Stimulated activated CD4-positive, alpha-beta T cell treated with anti-CD3 and anti-CD28 coated beads, Interleukin-4, amount 100 ng/mL, for 48 hours (primary cell): ENCODE measurements at places on chromosomes 12 and 14.

DNA sequence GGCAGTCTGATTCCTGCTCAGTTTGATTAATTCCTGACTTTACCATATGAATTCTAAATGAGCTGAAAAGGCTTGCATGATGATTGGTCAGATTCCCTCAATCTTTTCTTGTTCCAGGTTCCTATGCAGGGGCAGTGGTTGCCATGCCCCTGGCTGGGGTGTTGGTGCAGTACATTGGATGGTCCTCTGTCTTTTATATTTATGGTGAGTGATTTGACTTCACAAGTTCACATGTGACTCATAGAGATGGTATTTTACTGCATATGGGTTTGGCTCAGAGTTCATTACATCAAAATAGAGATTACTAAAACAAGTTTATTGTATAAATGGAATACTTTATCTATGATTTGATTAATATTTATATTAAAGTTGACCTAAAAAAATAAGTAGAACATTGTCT is 44.8 kb downstream of the SLC17A8 start:
- DNase-seq = no peak

DNA sequence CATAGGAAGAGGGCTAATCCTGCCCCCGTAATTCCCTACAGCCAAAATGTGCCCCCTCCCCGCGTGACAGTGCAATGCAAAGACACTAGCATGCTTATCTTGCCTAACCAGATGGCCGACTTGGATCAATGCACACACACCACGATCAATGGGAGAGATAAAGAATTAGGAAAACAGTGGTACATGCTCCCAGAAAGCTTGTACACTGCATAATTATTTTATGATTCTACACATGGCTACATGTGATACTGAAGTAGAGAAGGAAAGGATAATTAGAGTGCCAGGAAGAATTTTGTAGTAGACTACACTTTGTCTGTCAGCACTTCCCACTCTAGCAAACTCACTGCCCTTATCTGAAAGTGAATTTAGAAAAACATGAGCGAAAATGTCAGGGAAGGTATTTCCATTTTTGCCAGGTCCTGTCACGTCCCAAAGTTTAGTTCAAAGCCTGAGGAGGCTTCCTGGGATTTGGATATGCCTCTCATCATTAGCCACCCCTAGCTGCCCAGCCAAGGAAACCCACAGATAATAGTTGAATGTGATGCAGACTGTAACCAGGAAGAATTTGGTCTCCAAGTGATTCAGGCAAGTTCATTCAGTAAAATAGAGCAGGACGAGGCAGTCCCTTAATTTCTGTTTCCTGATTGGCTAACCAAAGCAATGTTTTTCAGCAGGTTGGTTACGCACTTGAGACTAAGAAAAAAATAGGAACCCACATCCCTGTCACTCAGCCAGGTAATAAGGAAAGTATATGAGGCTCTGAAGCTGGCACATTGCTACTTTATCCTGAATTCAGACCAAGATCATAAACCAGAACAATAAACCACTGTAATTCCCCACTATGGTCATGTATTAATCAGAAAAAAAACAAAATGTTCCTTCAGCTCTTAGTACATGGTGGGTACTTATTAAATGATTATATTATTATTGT is 199.6 kb upstream of the OTX2 start:
- DNase-seq = no peak

DNA sequence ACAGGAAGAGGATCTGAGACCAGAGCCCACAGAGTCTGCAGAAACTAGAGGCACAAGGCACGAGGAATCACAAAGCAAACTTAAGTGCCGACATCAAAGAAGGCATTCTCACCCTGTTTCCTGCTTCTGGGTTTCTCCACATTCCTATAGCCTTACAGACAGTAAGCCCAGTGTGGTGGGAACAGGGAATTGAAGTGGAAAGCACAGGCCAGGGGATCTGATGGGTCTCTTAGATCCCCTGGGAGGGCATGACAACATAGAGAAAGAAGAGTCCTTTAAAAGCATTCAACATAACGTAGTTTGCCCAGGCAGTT is 75.6 kb upstream of the FRMD6 start:
- no peak for DNase-seq

DNA sequence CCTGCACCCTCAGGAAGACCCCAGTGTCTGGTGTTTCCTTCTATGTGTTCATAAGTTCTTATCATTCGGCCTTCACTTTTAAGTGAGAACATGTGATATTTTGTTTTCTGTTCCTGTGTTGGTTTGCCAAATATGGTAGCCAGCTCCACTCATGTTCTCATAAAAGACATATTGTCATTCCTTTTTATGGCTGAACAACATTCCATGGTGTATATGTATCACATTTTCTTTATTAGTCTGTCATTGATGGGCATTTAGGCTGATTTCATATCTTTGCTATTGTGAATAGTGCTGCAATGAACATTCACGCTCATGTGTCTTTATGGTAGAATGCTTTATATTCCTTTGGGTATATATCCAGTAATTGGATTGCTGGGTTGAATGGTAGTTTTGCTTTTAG is 645.1 kb downstream of the SLC16A7 start:
- no peak for DNase-seq

DNA sequence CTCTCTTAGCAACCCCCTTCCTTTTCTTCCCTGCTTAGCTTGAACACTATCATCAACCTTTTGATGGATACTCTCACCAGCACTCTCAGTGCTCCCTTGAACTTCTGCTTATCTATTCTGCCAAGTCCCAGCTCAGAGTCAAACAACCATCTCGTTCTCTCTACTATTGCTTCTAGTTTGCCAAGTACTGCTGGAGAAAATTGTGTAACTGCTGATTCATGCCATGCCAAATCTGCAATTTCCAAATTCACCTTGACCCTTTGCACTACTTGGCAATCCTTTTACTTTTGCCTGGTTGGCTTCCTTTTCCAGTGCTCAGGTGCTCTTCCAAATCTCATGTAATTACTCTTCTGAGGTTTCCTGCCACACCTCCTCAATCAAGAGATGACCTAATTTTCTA is 2.8 kb upstream of the CCDC196 start:
- no peak for DNase-seq

GRCh38 chr12:109264095-109264942 is 44.8 kb downstream of the FOXN4 start:
- peak; percentile 58 for DNase-seq

DNA sequence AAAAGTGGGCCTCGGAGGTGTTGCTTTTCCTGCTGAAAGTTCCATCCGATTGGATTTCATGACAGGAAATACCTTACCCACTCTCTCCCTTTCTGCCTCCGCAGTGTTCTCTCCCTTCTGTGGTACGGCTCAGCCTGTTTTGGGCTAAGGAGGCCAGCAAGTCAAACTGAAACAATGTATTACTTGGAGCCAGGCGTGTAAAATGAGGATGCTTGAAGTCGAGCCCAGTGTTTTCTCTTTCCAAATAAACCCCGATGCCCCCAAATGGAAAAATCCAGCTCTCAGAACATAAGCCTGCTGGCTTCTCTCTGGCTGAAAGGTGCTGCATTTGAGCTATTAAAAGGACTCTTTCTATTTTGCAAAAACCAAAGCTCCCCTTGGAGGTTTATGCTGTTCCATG is 124.7 kb downstream of the ZNF664 start:
- DNase-seq = no peak

- no peak for DNase-seq
These were observed 11.1 kb upstream of the MYO1H start for GRCh38 chr12:109336593-109336992.

GRCh38 chr12:115972241-115972640 is 305.3 kb downstream of the MED13L start:
- no peak for DNase-seq

DNA sequence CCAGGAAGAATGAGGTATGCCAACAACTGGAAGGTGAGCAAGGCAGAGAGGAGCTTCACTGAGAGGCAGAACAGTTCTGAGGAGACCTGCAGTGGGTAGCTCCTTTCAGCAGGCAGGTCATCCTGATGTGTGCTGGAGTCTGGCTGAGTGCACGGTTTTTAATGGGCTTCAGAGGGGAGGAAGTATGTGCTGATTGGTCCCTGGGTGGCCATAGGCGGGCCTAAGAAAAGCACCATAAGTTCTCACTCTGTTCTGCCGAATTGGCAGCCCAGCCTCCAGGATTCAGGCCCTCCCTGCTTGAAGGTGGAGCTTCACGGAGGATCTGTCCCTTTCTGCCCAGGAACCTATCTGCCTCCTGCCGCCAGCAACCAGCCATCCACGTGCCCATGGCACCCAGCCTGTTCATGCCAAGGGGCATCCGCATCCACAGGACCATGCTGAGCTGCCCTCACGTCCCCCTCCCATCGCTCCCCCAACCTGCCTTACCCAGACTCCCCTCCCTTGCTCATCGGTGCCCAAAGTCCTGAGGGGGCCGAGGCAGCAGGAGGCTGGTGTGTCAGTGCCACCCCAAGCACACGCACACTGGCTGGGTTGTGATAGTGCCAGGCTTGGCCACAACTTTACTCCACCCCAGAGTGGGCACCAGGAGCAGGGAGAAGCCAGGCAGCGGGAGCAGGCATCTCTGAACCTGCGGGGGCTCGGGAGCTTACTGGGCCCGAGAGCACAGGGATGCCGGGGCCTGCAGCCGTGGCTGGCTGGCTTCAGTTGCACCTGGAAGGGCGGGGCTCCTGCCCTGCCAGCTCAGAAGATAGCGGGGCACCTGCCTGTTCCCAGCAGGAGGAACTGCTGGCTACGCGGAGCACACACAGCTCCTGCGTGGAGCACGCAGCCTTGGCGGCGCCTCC is 608.4 kb upstream of the FOXG1 start:
- no peak for DNase-seq

- DNase-seq = no peak
These were observed 11.5 kb upstream of the C14orf132 start for GRCh38 chr14:96027431-96028355.

DNA sequence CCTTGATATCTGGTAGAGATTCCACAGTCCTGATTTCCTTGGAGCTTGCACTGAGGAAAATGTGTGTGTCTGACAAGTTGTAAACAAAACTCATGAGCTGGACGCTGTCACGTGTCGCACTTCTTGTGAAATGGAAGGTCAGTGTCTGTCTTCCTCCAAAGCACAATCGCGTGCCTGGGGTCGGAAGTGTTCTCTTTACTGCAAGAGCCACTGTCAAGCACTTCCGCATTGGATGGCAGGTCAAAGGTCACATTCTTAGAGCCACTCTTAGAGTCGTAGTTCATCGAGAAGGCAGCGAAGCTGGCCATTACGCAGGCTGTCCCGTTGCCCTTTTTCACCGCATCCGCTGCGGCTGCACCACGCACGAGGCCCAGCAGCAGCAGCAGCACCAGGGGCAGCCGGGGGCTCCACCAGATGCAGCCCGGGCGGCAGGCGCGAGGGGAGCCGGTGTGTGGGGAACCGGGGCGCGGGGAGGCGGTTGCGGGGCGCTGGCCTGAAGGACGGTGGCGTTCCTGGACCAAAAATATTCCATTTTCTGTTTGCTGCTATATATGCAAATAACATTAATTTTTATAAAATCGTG is 45.0 kb downstream of the LRTM2 start:
- no peak for DNase-seq
